ENCODE measurements at places on chromosomes 2 and 18. TPM values are rescaled to one million over a fixed set of nuclear protein-coding genes. Genes with fewer than 3 reads are reported as not detected.

The MC5R gene
- not detected for total RNA-seq

The DNER gene
- not detected for total RNA-seq

The RGPD8 gene
- 9.5 TPM for total RNA-seq

The GKN1 gene
- not detected for total RNA-seq

The SNORC gene
- total RNA-seq: 1.9 TPM

The ARHGEF33 gene
- total RNA-seq: 0.28 TPM

The APCDD1 gene
- not detected for total RNA-seq

The PRKAG3 gene
- total RNA-seq: not detected

The SP5 gene
- not detected for total RNA-seq

DNA sequence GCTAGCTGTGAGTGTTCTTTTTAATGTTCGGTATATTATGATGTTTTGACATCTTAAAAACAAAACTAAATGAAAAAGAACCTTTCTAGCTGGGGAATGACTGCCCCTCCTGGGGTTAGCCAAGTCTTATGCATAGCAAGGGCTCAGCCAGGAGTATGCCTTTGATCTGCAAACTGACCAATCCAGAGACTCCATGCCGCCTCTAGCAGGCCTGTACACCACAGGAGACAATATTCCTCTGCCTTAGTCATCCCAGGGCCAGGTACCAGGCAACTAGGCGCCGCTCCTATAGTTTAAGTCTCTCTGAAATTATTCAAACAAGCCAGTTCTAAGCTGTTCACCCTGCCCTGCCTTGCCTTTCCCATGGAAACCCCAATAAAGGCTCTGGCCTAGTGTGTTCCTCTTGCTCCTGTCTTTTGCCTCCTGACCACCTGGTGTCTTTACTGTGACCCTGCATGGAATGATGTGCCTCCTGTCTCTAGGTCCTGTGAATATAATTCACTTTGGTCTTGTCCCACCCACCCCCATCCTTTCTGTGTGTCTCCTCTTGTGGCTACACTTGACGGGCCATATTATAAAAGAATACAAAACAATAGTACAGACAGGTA lies 52.0 kb upstream of the CHN1 start:
- H3K4me3 ChIP-seq: no peak overlapping the region
- H3K36me3 ChIP-seq: peaks cover 4% of the 10 kb centered on the region
- DNase-seq: no peak
- no peaks in the 10 kb centered on the region for H3K27me3 ChIP-seq
- no peaks in the 10 kb centered on the region for H3K4me1 ChIP-seq

- H3K4me3 ChIP-seq: peak overlapping the region; percentile 95
- H3K27ac ChIP-seq: peak overlapping the region; percentile 13
- H3K27me3 ChIP-seq: peaks cover 57% of the 10 kb centered on the region
- peaks cover 21% of the 10 kb centered on the region for H3K4me1 ChIP-seq
Observed at GRCh38 chr2:65436824-65437221, 4.4 kb upstream of the SPRED2 start.

- H3K4me1 ChIP-seq: no peaks in the 10 kb centered on the region
- DNase-seq: no peak
- no peaks in the 10 kb centered on the region for H3K27me3 ChIP-seq
Observed at GRCh38 chr2:209496586-209496982, 72.7 kb downstream of the MAP2 start.

DNA sequence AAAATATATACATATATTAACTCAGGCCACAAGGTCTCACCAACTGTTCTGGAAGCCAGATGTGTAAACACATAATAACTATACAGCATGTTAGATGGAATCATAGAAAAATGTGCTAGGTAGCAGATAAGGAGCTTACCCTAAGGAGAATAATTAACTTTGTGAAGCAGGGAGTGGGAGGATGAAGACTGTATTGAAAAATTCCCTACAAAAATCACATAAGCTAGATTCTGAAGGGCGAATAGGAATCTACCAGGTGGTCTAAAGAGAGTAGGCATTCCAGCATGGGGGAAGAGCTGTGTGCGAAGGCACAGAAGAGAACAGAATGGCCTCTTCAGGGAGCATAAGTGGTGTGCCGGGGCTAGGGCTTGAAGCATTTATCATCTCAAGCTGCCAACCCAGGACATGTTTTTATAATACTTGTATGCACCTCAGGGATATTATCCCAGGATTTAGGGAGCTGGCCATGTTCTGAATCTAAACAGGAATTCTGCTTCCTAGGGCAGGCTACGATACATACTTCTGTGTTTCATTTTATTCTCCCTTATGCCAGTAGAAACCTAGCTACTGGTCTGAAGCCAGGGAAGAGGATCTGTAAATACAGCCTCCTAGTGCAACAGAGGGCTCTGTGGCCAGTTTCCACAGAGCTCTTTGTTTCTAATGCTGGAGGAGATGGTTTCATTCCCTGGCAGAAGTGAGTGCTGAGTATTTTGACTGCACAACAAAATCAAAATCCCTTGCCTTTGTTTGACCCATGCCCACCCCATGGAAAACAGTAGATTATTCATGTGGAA lies 56.7 kb downstream of the NEMP2 start:
- no peak for DNase-seq
- peaks cover 13% of the 10 kb centered on the region for H3K36me3 ChIP-seq
- H3K4me3 ChIP-seq: no peak overlapping the region
- H3K27me3 ChIP-seq: no peaks in the 10 kb centered on the region
- no peaks in the 10 kb centered on the region for H3K4me1 ChIP-seq

GRCh38 chr2:38742797-38743559 lies 8.2 kb downstream of the SRSF7 start:
- H3K4me1 ChIP-seq: peaks cover 72% of the 10 kb centered on the region
- peak overlapping the region; percentile 56 for H3K27ac ChIP-seq
- H3K27me3 ChIP-seq: no peaks in the 10 kb centered on the region
- peaks cover 79% of the 10 kb centered on the region for H3K36me3 ChIP-seq

DNA sequence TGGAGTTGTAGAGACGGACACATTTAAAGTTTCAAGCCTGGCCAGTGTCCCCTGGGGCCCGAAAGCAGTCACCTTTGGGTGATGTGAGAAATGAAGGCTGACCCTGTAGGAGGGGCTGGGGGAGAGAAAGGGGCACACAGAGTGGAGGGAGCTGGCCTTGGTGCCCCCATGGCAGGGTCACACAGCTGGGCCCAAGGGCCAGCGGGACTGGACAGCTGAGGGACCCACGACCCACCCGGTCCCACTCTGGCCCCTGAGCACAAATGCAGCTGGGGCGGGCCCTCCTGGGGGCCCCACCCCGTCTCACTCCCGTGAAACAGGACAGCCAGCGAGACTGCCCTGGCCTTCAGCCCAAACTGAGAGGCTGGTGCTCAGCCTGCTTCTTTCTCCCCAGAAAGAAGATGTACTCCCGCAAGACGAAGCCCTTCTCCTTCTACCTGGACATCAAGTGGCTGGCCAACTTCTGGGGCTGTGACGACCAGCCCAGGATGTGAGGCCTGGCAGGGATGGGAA lies 6.1 kb downstream of the AGXT start:
- no peak overlapping the region for H3K4me3 ChIP-seq
- H3K4me1 ChIP-seq: no peaks in the 10 kb centered on the region
- no peak overlapping the region for H3K27ac ChIP-seq
- no peaks in the 10 kb centered on the region for H3K27me3 ChIP-seq
- no peaks in the 10 kb centered on the region for H3K36me3 ChIP-seq

- DNase-seq: no peak
- peaks cover 16% of the 10 kb centered on the region for H3K27me3 ChIP-seq
- peaks cover 15% of the 10 kb centered on the region for H3K36me3 ChIP-seq
- no peak overlapping the region for H3K27ac ChIP-seq
Observed at GRCh38 chr2:74559912-74560311, 5.4 kb downstream of the DOK1 start.

- H3K4me3 ChIP-seq: no peak overlapping the region
- H3K27ac ChIP-seq: no peak overlapping the region
- no peak for DNase-seq
- no peaks in the 10 kb centered on the region for H3K4me1 ChIP-seq
- H3K36me3 ChIP-seq: no peaks in the 10 kb centered on the region
- peaks cover 7% of the 10 kb centered on the region for H3K27me3 ChIP-seq
Observed at GRCh38 chr18:50820901-50821520, 1.2 kb upstream of the MRO start.

DNA sequence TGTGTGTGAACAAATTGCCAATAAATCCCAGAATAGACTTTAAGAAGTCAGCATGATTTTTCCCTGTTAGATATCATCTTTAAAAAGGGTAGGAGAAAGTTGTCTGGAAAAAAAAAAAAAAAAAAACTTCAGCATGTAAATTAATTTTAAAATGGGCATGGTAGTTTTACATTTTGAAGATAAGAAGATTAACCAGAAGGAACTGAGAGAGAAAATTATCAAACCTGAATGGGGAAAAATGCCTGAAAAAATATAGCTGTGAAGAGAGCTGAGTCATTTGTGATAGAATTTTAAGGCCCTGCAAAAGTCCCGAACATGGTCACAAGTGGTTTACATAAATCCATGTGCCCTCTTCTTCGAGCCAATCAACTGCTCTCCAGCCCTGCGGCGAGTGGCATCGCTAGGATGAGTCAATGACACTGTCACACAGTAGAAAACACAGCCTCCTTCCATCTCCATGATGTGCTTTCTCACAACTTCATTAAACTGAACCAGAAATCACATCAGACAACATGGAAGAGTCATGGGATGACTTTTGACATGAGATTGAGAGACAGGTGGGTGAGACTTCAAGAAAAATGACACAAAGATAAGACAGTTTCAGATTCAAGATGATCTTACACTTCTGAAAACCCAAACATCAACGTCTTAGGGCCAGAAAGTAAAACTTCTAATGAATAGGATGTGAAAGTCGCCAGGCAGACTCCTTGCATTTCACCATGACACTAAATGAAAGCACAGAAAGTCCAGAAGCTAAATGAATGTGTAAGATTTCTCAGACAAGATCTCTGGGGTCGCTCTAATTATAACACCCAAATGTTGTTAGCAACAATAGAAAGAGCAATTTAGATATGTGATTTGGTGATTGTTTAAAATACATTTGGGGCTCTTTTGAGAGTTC lies 273.0 kb upstream of the ID2 start:
- H3K36me3 ChIP-seq: peaks cover 3% of the 10 kb centered on the region
- H3K27me3 ChIP-seq: peaks cover 5% of the 10 kb centered on the region
- H3K4me1 ChIP-seq: peaks cover 25% of the 10 kb centered on the region
- DNase-seq: peak; percentile 75
- H3K27ac ChIP-seq: peak overlapping the region; percentile 67
- no peak overlapping the region for H3K4me3 ChIP-seq

GRCh38 chr2:69559442-69560146 lies 83.9 kb downstream of the AAK1 start:
- no peak overlapping the region for H3K27ac ChIP-seq
- no peak overlapping the region for H3K4me3 ChIP-seq
- DNase-seq: no peak

- no peak overlapping the region for H3K4me3 ChIP-seq
- peaks cover 16% of the 10 kb centered on the region for H3K4me1 ChIP-seq
- H3K27ac ChIP-seq: no peak overlapping the region
Observed at GRCh38 chr2:9984217-9984739, 32.8 kb downstream of the GRHL1 start.

- H3K36me3 ChIP-seq: no peaks in the 10 kb centered on the region
- no peak overlapping the region for H3K4me3 ChIP-seq
- no peak overlapping the region for H3K27ac ChIP-seq
- no peaks in the 10 kb centered on the region for H3K4me1 ChIP-seq
- H3K27me3 ChIP-seq: peaks cover 14% of the 10 kb centered on the region
- DNase-seq: no peak
Observed at GRCh38 chr2:70921839-70922234, 13.9 kb upstream of the ATP6V1B1 start.

DNA sequence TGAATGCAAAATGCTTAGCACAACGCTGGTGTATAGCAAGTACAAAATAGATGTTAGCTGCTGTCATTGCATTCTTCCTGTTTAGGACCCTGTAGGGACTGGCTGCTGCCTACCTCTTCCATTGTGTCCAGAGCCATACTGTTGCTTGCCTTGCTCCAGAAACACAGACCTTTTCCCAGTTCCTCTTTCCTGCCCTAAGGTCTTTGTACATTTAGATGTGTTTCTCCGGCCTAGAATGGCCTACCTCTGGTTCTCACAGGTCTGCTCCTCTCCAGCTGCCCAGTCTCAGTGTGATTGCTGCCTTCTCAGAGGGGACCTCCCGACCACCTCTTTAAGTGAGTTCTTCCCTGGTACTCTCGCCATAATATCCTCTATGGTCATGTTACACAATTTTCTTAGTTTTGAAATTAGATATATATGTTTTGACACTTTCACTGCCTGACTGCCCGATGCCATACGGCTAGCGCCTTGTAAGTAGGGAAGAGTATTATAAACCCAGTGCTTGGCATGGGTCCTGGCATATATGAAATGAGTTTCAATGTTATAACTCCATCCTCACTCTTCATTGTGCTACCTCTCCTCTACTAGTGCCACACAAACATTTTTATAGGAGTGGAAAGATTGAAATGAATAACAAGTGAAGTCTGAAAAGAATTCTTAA lies 48.3 kb downstream of the RFTN2 start:
- H3K4me1 ChIP-seq: no peaks in the 10 kb centered on the region
- no peaks in the 10 kb centered on the region for H3K36me3 ChIP-seq
- no peak overlapping the region for H3K4me3 ChIP-seq
- H3K27ac ChIP-seq: no peak overlapping the region
- DNase-seq: no peak

DNA sequence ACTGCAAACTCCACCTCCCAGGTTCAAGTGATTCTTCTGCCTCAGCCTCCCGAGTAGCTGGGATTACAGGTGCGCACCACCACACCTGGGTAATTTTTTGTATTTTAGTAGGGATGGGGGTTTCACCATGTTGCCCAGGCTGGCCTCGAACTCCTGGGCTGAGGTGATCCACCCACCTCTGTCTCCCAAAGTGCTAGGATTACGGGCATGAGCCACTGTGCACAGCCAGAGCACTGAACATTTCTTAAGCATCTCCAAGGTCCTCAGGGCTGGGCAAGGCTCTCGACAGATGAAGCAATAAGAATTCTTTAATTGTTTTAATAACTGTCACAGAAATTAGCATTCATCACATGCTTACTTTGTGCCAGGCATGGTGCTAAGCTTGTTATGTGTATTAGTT lies 4.1 kb downstream of the ATOH8 start:
- H3K4me3 ChIP-seq: no peak overlapping the region
- H3K4me1 ChIP-seq: peaks cover 20% of the 10 kb centered on the region
- peaks cover 58% of the 10 kb centered on the region for H3K27me3 ChIP-seq
- H3K36me3 ChIP-seq: no peaks in the 10 kb centered on the region
- DNase-seq: no peak

DNA sequence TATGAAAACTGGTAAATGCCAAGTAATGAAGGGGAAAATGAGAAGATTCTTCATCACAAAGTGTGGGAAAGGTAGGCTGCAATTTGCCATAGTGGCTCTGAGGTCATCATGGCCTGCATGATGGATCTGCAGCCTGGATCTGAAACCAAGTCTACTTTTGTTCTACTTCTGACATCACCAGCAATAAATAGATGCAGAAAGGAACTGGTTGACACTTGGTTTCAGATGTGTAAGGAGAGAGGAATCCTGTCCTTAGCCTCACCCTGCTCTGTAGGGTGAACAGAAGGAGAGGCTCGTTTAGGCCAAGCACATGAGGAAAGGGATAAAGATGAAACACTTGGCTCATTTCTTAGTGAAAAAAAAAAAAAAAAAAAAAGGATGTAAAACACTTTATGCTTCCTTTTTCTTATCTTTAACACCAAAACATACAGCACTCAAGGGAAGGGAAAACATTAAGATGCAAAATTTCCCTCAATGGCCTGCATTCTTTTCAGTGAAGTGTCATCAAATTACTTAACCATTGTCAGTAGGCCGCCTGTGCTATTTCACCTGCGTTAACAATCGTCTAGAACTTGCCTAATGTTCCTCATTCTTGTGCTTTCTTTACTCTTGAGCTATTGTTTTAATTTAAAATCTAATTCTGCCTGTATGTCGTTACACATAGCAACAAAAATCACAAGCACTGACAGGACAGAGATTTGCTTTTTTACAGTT lies 3.9 kb downstream of the NEB start:
- H3K4me3 ChIP-seq: no peak overlapping the region
- no peaks in the 10 kb centered on the region for H3K36me3 ChIP-seq
- peaks cover 4% of the 10 kb centered on the region for H3K27me3 ChIP-seq
- no peak overlapping the region for H3K27ac ChIP-seq
- DNase-seq: no peak

Measured in activated CD4-positive, alpha-beta memory T cell treated with anti-CD3 and anti-CD28 coated beads, Interleukin-2, amount 10 ng/mL, durations not matched to agents 7 days and 5 days (primary cell).